ENCODE measurements at places on chromosomes 3 and 15. TPM values are rescaled to one million over a fixed set of nuclear protein-coding genes. Genes with fewer than 3 reads are reported as not detected.

The KLHL6 gene
- polyA plus RNA-seq, result 0.21 TPM

The ISG20 gene
- 11.5 TPM for polyA plus RNA-seq

The BCL6 gene
- polyA plus RNA-seq, result 46.8 TPM

The SLC9C1 gene
- not detected for polyA plus RNA-seq

The CEP19 gene
- polyA plus RNA-seq, result 2.0 TPM

The ACAN gene
- 1.5 TPM for polyA plus RNA-seq

The OSBPL10 gene
- 8.5 TPM for polyA plus RNA-seq

The IL5RA gene
- polyA plus RNA-seq, result 0.07 TPM

The GOLGA6D gene
- polyA plus RNA-seq, result not detected

The SCAANT1 gene
- not detected for polyA plus RNA-seq

The SLC22A13 gene
- not detected for polyA plus RNA-seq

The XCR1 gene
- polyA plus RNA-seq, result 0.04 TPM

The ZBED2 gene
- 0.15 TPM for polyA plus RNA-seq

The RPL15 gene
- polyA plus RNA-seq, result 4,714 TPM

The RPL22L1 gene
- 105 TPM for polyA plus RNA-seq
